Right hindlimb (tissue), 1 donor: ENCODE measurements at places on chromosomes 6 and 20.

DNA sequence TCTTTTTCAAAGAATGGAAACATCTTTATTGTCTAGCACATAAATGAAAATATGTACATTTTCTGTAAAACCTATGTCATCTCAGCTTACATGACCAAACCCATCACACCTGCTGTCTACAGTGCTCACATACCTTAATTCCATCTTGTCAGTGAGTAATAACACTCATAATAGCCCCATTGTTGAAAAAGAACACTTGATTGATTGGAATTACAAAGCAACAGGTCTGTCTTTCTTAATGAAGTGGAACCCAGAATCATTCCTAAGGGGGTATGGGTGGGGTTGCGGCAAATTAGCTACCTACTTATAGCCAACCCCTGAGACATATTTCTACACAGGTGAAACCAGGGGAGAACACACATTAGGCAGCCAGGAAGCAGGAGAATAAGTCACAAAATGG, 20.2 kb downstream of the ADGRF4 start:
- DNase-seq, result no peak

- no peak for DNase-seq
These were observed 25.8 kb upstream of the CARMIL1 start for GRCh38 chr6:25253351-25253750.

DNA sequence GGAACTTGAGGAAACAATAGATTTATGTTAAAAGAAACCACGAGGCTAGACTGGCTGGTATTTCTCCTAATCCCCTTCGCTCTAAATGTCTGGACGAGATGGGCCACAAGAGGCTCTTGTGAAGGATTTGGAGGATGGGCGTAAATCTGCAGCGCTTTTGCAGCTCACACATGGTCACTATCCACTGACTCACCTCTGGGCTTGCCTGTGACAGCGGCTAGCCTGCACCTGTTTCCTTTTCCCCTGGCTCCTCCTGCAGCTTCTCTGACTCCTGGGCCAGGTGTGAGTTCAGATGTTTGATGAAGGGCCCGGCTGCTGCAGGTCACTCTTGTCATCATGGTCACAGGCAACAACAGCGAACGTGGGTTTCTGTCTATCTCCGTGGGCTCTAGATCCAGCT, 629.4 kb downstream of the CBLN4 start:
- DNase-seq, result no peak

DNA sequence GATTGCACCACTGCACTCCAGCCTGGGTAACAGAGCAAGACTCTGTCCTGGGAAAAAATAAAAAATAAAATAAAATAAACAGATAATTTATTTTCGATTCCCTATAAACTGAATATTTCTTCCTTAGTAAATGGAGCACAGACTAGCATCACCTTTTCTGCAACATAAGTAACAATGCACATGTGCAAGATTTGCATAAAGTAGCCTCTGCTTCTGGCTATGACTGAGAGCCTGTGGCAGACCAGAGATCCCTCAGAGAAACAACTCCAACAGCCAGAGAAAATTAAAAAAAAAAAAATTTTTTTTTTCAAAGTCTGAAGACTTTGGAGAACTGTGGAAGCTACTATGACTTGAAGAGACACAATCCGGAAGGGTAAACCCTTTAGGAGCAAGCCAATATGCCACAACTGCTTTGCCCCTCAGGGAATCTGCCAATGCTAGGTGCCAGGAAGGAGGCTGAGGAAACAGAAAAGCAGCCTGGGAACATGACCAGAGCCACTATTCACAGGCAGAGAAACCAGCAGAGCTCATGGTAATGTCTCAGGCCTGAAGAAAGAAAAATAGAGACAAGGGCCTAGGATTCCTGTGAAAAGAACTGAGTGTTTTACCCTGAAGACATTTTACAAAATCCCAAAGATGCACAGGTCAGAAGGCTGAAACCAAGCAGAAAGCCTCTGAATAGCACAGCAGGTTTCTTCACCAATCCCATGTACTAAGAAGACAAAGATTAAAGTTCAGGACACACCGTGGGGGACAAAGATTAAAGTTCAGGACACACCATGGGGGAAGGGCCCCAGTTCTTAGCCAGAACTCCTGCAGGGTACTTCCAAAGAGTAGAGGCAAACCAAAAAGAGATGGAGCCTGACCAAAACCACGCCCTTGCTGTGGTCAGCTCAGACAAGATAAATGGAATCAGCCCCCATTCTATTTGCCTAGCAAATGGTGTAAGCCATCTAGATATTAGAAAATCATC, 25.8 kb downstream of the B4GALT5 start:
- DNase-seq, result no peak

DNA sequence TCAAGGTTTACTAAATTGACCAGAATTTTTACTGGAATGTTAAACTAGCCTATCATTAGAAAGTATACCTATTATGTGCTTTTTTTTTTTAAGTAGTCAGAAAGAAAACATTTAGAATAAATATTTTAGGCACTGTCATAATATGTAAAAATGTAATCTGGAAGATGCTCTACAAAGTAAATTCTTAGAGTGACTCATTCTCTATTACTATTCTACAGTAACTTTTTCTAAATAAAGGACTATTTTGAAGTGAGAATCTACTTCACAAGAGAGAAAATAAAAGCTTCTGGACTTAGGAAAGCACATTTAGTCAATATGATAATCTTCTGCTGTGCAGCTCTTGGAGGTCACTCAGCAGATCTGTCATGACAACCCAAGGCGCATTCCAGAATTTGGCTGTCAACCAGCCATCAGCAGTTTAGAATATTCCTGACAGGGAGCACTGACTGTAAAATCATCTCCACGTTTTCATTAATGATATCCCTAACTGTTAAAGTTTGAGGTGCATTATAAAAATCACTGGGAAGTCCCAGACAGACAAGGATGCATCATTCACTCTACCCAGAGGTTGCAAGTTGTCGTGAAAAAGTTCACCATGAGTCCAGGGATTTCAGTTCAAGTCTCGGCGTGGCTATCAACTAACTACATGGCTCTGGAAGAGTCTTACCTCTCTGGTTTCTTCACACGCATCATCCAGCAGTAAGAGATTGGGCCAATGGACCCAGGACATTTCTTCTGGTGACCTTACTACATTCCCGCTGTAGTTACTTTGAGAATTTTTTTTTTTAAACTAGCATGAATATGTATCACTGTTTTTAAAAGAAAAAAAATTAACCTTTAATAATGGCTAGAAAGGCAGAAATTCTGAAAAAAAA, 374.9 kb downstream of the GJA1 start:
- no peak for DNase-seq

- DNase-seq, result no peak
These were observed 159.7 kb downstream of the BMP7 start for GRCh38 chr20:57106692-57107091.

DNA sequence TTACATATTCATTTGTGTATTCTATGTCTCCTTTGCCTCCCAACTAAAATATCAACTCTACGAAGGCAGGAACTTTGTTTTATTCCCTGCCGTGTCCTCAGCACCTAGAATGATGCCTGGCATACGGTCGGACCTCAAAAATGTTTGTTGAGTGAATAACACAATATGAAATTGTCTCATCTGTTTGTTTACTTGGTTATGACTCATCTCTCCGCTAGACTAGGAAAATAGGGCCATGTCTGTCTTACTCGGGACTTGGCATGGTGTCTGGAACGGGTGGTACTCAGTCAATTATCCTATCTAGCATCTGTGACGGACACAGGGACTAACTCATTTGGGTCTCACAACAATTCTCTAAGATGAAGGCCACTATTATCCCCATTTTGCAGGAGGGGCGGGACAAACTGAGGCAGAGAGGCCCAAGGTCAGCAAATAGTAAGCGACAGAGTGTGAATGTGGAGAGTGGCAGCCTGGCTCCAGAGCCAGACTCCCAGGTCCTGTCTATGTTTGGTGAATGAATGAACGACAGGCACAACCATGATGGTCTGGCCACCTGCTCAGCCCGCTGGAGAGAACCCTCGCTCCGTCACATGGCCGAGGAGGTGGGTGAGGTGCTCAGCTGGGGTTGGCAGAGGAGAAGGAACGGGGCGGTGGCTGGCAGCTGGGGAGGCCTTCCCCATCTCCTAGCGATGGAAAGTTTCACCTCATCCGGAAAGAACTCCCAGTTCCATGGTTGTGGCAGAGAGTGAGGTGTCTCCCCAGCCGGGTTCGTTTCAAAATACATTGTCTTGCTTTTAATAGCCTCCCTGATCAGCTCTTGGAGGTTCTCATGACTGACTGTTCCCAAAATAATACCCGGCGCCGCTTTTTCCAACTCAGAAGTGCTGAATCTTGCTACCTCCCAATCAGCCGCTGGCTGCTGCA, 27.6 kb upstream of the NFATC2 start:
- no peak for DNase-seq

DNA sequence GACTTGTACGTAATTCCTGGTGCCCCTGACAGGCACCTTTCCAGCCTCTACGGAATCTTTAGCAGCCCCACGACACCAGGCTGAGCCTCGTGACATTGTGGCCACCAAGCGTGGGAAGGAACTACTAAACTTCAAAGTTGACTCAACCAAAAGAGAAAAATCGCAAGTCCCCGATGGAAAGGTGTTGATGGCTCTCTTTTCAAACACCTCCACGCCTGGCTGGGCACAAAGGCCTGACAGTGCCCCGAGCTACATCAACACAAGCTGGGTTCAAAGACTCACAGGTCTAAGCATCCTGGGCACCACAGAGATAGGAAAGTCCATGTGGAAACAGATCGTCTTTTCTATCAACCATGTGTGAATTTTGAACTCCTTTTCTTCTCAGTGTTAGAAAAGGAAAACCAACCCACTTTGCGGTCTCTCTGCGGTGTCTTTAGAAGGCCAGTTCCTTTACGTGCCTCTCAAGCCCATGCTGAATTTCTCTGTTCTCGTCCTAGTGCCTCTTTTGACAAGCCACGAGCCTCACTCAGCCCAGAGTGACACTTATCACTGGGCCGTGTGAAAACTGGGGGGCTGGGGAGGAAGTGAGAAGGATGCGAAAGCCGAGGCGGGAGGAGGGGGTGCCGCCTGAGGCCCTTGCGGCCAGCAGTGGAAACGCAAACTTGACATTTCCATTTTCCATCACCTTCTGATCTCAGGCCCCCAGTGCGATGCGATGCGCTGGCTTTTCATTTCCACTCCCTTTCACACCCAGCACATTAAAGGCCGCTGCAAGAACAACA, 59.4 kb downstream of the GFOD1 start:
- no peak for DNase-seq

DNA sequence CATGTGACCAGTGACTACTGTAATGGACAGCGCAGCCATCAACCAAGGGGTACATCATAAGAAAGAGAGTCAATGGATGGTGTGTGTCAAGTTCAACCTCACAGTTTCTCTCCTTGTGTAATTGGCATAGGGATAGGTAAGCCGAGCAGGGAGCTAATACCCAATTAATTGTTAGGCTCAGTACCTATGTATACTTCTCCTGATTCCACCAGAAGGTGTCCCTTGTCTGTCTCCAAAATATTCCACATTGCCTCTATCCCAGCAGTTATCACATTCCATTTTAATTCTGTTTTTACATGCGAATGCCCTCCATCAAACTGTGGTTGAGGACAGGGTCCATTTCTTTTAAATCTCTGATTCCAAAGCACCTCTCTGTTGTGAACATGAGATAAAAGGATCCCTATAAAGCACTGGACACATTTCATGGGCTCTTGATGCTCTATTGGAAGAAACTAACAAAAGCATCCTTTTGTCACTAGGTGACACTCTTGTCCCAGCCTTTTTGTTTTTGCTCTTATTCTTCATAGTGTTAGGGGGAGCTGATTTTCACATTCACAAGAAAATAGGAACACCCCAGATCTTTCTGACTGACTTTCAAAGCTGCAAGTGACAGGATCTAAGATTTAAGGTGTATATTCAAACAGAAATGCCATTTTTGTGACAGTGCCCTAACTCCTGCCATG, 38.9 kb downstream of the FBXO9 start:
- no peak for DNase-seq

GRCh38 chr20:24492698-24493097, 23.3 kb downstream of the SYNDIG1 start:
- no peak for DNase-seq

DNA sequence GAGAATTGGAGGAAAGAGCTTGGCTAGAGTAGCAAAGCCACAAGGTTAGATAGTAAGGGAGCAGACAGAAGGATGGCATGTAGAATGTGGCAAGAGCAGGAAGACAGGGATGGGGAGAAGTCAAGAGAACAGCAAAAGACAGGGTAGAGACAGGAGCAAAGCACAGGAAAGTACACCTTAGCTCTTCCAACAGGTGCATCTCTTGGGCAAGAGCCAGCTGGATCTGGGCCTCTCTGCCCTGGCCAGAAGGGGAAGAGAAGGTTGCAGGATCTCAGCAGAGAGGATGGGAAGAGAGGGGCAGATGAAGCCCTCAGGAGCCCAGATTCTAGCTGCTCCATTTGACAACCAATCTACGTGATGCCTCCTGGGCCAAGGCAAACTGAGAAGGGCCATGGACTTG, 16.7 kb downstream of the SCUBE3 start:
- no peak for DNase-seq

DNA sequence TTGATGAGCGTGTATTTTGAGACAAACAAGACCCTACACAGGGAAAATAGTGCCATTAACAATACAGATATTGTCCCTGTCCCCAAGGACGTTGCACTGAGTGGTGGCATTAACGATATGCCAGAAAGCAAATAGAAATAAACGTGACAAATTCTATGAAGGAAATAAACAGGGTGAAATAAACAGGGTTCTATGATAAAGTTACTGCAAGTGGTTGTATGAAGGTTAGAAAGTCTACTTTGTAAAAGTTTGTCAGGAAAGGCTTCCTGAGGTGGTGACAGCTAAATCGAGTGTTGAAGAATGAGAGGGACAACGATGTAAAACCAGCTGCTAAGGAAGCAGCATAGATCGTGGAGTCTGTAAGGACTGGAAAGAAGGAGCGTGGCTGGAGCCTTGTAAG, 380.2 kb downstream of the LAMA2 start:
- no peak for DNase-seq

GRCh38 chr6:111416529-111416928, 66.5 kb downstream of the REV3L start:
- no peak for DNase-seq

GRCh38 chr6:147382945-147383554, 125.4 kb upstream of the SAMD5 start:
- DNase-seq, result no peak

GRCh38 chr6:108113557-108114519, 39.3 kb upstream of the OSTM1 start:
- DNase-seq, result peak; percentile 61

DNA sequence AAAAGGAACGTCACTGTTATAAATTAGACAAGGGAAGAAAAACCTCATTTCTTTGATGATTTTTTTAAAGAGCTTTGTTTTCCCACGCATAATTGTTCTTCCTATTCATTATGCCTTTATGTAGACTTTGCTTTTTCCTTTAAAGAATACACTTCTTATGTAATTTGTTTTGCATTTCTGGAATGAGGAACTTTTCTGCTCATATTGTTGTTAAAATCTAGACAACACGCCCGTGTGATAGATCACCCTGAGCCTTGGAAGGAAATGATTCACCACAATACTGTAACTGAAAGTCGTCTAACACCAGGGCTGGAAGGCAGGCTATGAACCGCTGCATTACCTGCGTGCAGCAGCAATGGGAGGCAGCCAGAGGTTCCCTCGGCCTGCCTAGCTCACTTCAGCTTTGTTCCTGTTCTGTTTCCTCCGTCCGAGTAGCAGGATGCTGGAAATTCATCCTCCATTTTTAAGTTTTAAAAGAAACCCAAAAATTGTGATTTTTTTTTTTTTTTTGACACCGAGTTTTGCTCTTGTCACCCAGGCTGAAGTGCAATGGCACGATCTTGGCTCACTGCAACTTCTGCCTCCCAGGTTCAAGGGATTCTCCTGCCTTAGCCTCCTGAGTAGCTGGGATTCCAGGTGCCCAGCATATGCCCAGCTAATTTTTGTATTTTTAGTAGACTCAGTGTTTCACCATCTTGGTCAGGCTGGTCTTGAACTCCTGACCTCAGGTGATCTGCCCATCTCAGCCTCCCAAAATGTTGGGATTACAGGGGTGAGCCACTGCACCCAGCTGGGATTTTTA, 49.6 kb upstream of the ZNF217 start:
- no peak for DNase-seq
